ENCODE measurements at places on chromosomes 16 and 17.

DNA sequence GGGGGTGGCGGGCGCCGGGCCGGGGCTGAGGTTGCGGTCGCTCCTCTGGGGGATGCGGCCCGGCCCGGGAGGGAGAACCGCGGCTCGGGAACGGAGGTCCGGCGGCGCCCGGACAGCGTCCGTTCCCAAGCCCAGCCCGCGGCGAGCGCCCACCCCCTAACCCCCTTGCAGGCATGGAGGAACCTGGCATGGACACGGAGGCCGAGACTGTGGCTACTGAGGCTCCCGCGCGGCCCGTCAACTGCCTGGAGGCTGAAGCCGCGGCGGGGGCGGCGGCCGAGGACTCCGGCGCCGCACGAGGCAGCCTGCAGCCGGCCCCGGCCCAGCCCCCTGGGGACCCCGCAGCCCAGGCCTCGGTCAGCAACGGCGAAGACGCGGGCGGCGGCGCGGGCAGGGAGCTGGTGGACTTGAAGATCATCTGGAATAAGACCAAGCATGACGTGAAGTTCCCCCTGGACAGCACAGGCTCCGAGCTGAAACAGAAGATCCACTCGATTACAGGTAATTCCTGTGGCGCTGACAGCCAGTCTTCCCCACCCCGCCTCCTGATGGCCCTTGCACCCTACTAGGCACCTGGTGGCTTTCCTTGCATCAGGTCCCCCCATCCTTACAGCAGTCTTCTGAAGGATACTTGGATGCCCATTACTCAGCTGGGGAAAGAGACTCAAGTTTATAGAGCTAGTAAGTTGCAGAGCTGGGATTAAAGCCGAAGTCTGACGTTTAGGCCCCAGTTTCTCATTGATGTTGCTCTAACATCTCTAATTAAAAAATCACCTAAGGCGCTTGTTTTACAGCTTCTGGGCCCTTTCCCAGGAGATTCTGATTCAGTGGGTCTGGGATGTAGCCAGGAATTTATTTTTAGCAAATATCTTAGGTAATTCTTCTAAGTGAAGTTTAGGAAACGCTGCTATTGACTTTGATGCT is 514 bp downstream of the UBFD1 start:
- no peak for DNase-seq

GRCh38 chr16:5188318-5188988 is 90.9 kb upstream of the EEF2KMT start:
- DNase-seq, result no peak

DNA sequence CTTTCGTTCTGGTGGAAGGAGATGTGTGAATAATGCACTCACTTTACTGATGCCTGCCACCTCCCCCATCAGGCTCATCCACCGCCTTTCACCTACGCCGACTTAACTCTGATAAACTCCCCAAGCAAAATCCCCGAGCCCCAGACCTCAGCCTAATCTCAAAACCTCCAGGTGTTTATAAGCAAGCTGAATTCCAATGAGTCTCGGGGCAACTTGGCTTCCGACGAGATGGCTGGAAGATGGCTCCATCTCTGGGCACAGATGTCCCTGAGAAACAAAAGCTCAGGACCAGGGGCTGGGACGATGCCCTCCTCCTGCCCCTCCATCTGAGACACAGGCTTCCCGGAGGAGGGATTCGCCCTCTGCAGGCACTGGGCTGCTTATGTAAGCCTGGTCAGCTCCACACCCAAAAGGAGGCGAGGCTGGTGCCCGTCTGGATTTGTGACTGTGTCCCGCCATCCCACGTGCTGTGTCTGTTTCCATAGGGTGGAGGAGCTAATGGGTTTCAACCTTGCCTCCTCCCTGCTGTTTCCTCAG is 386.4 kb upstream of the TNRC6C start:
- DNase-seq, result peak; percentile 60

- no peak for DNase-seq
Observed at GRCh38 chr17:12992676-12993075, 25.2 kb downstream of the ELAC2 start.

DNA sequence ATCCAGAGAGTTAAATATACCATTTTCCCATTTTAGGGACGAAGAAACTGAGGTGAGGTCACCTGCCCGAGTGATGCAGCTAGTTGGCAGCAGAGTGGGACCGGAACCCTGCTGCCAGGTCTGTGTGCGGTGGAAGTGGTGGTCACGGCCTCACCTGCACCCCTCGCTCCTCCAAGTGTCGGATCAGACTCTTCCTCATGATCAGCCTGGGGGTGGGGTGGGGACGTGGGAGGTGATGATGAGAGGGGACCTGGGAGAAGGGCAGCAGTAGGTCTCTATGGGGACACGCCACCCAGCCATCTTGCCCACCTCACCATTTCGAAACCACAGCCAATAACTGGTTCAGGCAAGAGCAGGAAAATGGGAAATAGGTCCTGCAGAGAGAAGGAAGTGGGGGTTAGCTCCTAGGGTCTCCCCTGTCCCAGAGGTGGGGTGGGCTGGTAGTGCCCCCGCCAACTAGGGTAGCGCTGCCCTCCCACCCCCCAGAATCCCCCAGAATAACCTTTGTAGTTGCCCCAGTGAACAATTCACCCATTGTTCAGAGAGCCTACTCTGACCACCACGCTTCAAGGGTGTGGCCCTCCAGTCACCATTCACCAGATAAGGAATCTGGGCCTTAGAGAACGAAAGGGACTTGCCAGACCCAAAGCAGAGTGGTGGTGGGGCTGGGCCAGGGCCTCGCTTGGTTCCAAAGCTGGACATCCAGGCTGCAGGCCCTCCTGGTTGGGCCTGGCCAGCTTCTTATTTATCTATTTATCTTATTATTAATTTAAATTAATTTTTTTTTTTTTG is 5.1 kb downstream of the GDPD3 start:
- no peak for DNase-seq

DNA sequence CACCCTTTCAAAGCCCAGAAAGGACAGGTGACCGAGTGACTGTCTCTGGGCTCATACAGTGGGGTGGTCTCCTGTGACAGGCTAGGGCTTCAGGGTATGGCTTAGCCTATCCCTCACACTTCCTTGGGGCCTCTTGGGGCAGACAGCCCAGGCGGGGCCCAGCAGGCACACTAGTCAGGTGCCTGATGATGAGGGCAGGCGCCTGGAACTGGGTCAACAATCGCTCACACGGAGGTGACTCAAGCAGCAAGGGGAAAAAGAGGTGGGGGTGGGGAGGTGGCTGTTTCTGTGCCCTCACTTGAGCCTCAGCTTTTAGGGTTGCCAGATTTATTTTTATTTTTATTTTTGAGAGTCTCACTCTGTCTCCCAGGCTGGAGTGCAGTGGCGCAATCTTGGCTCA is 6.4 kb upstream of the GRN start:
- no peak for DNase-seq
